Ascending aorta (tissue), 2 donors: ENCODE measurements at places on chromosomes 16 and 17.

GRCh38 chr17:76420356-76421043, 32.5 kb downstream of the UBE2O start:
- no peak for DNase-seq

DNA sequence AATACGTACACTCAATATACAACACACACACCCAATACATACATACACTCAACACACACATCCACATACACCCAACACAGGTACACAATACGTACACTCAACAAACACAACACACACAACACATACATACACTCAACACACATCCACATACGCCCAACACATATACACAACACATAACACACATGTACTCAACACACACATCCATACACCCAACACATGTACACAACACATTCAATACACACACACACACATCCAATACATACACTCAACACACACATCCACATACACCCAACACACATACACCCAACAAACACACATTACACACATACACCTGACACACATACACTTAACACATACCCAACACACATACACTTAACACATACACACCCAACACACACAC, 95.9 kb downstream of the CCDC182 start:
- no peak for DNase-seq

DNA sequence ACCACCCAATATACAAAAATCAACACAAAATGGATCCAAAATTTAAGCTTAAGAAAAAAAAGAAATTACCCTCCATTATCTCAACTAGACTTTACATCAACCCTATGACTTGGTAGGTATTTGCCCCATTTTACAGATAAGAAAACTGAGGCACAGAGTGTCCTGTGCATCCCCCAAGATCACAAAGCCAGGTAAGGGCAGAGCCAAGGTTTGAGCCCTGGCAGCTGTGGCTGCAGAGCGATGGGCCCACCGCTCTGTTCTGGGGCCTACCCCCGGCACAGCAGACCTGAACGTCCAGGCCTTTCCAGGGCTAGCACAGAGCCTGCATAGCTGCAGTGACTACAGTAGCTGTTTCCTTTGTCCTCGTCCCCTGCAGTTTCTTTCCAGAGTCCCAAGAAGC, 417.6 kb downstream of the SOX9 start:
- DNase-seq: no peak

GRCh38 chr16:76125871-76126270, 151.3 kb upstream of the CNTNAP4 start:
- DNase-seq: no peak

GRCh38 chr17:29591146-29591736, 1.7 kb upstream of the ANKRD13B start:
- no peak for DNase-seq

GRCh38 chr16:80570106-80570478, 29.3 kb downstream of the DYNLRB2 start:
- no peak for DNase-seq

DNA sequence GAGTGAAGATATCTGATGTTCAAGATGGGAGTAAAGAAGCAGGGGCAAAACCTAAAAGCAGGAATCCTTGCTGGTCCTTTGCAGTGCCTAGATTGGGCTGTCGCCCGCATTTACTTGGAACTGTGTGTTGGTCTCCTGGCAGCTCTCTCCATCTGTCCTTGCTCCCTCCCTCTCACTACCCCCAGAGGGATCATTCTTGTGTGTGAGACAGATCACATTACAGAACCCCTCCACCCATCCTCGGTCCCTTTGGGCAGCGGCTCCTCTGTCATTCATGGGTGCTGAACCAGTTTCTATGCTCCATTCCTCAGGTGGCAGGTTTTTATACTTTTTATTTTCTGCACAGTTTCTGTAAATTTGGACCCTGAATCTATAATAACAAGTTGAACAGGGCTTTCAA, 99.4 kb upstream of the MYOCD start:
- no peak for DNase-seq

GRCh38 chr16:7651803-7652570, 319.3 kb downstream of the RBFOX1 start:
- DNase-seq: no peak

GRCh38 chr16:58331024-58331707, 36.3 kb upstream of the PRSS54 start:
- no peak for DNase-seq

GRCh38 chr16:85010446-85010930, 847 bp downstream of the ZDHHC7 start:
- DNase-seq: no peak
